GM12892 (cell line): ENCODE measurements at places on chromosomes 1 and 21.
A peak's percentile ranks its signal among the peaks of the same experiment; 100 is the strongest.

DNA sequence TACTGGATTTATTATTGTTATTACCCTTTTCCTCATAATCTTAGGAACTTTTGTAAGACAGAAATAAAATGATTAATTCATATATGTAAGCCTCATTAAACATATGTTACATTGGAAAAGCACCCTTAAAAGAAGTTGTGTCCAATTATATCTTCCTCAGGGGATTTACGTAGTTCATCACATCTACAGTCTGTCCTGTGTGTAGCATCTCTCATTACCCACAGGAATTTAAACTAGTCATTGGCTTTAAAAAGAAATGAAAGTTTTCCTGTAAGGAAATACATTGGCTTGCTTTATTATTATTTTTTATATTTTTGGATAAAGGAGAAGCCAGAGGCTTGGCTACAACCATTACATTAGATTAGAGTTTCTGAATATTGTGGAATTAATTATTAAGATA, 56.1 kb downstream of the SWT1 start:
- DNase-seq = no peak

DNA sequence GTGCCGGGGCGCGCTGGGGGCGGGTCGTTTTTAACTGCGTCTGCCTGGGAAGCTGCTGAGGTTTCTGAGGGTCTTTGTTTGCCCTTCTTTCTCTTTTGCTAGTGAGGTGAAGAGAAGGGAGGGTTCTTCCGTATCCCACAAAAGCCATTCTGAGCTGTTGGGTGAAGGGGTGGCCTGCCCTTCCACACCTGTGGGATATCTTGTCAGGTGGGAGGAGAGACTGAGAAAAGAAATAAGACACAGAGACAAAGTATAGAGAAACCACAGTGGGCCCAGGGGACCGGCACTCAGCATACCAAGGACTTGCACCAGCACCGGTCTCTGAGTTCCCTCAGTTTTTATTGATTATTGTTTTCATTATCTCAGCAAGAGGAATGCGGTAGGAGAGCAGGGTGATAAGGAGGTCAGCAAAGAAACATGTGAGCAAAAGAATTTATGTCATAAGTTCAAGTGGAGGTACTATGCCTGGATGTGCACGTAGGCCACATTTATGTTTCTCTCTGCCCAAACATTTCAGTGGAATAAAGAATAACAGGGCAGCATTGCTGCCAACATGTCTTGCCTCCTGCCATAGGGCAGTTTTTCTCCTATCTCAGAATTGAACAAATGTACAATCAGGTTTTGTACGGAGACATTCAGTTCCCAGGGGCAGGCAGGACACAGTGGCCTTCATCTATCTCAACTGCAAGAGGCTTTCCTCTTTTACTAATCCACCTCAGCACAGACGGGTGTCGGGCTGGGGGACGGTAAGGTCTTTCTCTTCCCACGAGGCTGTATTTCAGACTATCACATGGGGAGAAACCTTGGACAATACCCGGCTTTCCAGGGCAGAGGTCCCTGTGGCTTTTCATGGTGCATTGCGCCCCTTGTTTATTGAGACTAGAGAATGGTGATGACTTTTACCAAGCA, 972 bp downstream of the PGBD2 start:
- DNase-seq = no peak

- DNase-seq = no peak
Measured at GRCh38 chr21:36692114-36692834, 6.6 kb upstream of the SIM2 start.

DNA sequence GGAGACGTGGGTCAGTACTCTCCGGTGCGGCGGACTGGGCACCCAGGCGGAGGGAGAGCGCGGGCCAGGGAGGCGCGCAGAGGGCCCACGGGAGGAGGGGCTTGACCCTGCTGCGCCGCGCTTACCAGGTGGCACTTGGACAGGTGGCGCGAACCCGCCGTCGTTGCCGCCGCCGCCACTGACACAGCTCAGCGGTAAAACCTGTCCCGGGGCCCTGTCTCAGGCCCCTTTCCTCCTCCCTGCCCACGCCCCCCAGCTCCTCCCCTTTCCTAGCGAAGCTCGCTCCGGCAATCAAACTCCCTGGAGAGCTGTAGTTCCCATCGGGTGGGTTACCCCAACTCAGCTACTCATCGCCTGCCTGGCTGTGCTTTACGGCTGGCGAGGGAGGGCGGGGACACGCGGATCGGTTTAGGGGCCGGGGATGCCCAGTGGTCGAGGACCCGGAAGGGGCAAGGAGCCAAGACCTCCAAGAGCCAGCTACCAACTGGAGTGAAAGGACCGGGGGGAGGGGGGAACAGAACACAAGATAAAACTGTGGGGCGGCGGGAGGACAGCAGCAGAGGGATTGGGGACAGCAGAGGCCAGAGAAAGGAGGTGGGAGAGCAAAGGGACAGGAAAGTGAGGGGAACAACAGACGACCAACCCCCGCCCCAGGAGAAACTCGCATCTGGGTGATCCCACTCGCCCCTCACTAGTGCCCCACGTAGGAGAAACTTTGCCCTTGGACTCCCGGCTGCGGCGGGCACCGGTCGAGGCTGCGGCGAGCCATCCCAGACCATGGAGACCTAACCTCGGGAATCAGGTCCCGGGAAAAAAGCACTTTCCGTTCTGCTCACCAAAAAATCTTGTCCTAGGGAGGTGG, 2.9 kb downstream of the GFI1 start:
- peak; percentile 52 for DNase-seq
